ENCODE measurements at places on chromosomes 16 and 17.

- DNase-seq: peak; percentile 83
Observed at GRCh38 chr17:82351713-82352488, 7.1 kb upstream of the TEX19 start.

DNA sequence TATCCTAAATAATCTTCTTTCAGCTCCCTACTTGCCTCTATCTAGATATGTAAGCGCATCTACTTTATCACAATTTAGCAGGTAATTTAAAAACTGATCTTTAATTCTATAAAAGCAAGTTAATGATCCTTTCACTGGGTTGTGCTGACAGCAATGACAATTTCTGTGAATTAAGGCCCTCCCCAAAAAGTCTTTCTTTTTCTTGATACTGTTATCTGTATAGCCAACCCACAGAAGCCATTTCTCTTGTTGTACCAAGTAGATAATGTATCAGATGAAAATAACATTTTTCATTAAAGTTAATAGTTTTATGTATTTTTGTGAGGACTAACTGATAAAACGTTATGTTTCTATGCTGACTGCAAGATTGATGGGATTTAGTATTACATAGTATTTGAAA is 3.8 kb downstream of the ZPBP2 start:
- DNase-seq: no peak

- DNase-seq: no peak
Observed at GRCh38 chr17:73105431-73105830, 12.9 kb upstream of the SLC39A11 start.

DNA sequence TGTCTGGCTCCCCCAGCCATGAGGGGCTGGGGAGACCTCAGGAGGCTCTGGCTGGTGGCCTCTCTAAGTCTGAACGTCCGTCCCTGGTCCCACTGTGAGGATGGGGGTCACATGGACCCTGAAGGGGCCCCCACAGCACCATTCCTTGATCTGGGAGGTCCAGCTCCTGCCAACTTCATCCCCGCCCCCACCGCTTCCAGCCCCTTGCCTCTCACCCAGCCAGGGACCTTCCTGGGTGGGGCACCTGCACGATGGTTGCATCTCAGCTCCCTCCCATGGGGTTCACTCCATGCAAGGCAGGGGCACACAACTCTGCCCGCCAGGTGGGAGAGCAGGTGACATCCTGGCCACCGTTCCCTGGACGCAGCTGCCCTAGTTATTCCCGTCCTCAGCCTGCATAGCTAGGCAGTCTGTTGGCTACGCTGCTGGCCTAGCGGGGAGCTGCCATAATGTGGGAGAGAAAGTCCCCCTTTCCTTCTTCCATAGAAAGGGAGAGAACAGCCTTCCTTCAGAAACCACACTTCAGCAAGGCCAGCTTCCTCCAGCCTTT is 217.9 kb upstream of the RPL38 start:
- DNase-seq: no peak

- DNase-seq: no peak
Observed at GRCh38 chr16:24071666-24072360, 184.3 kb upstream of the CACNG3 start.

DNA sequence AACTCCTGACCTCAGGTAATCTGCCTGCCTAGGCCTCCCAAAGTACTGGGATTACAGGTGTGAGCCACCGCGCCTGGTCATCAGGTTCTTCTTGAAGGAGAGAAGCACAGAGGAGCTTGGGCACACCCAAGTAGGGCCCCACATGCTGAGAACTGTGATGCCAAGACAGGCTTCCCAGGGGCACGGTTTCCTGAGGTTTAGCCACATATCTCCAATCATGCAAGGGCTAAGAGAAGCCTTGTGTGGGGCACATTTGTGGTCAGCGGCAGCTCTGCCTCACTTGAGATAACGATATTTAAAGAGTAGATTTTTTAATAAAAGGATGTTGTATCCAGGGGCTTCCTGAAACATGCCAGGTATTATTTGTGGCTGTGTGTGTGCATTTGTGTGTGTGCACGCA is 46.9 kb downstream of the CUEDC1 start:
- no peak for DNase-seq

DNA sequence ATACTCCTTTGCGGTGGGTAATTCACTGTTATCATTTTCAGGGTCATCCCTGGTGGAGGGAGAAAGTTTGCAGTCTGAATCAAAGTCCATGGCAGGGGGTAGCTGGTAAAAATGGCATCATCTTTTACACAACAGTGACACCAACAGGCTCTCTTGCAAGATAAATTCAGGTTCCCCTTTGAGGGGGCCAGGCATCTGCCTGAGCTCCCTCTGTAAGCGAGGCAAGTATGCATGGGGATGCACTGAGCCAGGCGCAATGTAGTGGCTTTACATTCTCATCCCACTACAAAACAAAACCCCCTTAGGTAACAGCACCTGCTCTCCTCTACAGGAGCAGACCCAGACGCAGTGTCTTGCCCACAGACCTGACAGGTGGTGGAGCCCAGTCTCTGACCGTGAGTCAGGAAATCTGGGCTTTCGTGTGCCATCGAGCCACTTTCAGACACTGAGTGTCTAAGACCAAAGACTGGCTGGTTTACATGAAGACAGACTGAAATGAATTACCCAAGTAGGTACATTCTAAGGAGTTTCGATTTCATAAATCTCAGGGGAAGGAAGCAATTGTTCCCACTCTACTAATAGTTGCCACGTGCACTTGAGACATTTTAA is 17.7 kb downstream of the LITAFD start:
- no peak for DNase-seq

GRCh38 chr16:53629151-53629550 is 74.5 kb downstream of the RPGRIP1L start:
- no peak for DNase-seq

DNA sequence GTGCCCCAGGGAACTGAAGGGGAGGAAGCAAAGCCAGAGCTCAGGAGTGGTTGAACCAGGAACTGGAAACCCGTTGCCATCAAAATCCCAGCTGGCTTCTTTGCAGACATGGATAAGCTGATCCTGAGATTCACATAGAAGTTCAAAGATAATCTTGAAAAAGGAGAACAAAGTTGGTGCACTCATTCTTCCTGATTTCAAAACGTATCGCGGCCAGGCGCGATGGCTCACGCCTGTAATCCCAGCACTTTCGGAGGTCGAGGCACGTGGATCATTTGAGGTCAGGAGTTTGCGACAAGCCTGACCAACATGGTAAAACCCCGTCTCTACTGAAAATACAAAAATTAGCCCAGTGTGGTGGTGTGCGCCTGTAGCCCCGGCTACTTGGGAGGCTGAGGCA is 7.1 kb downstream of the RAP1GAP2 start:
- DNase-seq: no peak

DNA sequence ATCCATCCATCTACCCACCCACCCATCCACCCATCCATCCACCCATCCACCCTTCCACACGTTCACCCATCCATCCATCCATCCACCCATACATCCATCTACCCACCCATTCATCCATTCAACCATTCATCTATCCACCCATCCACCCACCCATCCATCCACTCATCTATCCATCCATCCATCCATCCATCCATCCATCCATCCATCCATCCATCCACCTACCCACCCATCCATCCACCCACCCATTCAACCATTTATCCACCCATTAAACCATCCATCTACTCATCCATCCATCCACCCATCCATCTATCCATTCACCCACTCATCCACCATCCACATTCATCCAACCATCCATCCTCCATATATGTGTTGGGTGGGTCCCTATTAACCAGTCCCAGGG is 26.2 kb upstream of the RPTOR start:
- no peak for DNase-seq

DNA sequence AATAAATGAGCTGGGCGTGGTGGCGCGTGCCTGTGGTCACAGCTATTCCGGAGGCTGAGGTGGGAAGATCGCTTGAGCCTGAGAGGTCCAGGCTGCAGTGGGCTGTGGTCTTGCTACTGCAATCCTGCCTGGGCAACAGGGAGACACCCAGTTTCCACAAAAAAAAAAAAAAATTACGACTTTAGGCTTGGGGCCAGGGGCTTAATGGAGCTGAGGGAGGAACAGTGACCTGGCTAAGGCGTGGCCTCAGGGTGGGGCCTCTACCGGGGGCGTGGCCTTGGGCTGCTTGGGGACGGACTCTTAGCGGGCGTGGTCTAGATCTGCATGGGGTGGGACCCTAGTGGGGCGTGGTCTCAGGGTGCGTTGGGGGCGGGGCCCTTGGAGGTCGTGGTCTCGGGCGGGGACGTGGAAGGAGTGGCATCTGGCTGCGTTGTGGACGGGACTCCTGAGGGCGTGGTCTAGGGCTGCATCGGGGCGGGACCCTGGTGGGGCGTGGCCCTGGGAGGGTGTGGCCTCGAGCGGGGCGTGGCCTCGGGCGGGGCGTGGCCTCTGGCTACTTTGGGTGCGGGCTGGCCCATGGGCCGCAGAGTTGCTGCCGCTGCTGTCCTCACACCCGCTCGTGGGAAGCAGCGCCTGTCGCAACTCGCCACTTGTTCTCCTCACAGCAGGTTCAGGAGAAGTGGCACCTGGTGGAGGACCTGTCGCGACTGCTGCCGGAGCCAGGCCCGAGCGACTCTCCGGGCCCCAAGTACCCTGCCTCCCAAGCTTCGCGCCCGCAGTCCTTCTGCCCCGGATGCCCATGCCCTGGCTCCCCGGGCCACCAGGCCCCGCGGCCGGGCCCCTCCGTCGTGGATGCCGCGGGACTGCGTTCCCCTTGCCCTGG is 5.8 kb upstream of the C17orf99 start:
- DNase-seq: peak; percentile 87

- no peak for DNase-seq
Observed at GRCh38 chr17:55351226-55351625, 70.4 kb downstream of the MMD start.

DNA sequence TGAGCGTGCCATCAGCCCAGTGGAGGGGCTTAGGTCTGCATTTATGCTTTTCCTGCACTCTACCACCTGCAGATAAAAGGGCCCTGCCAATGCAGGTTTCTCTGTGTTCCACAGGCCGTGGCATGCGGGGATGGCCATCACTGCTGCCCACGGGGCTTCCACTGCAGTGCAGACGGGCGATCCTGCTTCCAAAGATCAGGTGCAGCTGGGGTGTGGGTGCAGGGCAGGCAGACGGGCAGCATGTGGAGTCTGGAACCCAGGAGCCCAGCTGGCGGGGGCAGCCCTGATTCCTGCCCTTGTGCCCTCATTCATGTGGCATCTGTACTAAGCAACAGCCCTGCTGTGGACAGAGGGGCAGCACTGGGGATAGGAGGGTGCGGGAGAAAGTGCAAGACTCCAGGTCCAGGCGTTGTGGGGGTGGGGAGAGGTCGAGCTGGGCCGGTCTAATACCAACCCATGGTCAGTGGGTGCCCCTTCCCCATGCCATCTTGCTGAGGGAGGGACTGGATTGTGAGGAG is 4.5 kb downstream of the GRN start:
- no peak for DNase-seq

- DNase-seq: no peak
Observed at GRCh38 chr17:28686296-28686695, 24.3 kb downstream of the SUPT6H start.

- DNase-seq: no peak
Observed at GRCh38 chr16:78258375-78259065, 159.1 kb downstream of the WWOX start.

DNA sequence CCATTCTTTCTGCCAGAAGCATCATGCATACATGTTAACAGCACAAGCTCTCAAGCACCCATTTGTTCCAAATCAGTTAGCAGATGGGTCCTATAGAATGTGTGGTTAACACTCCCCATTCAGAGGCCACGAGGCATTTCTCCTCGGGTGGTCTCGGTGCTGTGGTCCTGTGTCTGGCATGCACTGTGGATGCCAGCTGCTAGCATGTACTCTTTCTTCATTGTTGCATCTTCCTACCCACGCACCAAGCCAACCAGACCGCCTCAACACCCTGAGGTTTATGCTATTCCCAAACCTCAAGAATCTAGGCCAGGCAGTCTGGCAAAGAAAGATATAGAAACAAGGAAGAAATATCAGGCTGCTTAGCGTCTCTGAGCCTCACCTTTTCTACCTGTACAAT is 27.8 kb upstream of the MRTFB start:
- DNase-seq: no peak

DNA sequence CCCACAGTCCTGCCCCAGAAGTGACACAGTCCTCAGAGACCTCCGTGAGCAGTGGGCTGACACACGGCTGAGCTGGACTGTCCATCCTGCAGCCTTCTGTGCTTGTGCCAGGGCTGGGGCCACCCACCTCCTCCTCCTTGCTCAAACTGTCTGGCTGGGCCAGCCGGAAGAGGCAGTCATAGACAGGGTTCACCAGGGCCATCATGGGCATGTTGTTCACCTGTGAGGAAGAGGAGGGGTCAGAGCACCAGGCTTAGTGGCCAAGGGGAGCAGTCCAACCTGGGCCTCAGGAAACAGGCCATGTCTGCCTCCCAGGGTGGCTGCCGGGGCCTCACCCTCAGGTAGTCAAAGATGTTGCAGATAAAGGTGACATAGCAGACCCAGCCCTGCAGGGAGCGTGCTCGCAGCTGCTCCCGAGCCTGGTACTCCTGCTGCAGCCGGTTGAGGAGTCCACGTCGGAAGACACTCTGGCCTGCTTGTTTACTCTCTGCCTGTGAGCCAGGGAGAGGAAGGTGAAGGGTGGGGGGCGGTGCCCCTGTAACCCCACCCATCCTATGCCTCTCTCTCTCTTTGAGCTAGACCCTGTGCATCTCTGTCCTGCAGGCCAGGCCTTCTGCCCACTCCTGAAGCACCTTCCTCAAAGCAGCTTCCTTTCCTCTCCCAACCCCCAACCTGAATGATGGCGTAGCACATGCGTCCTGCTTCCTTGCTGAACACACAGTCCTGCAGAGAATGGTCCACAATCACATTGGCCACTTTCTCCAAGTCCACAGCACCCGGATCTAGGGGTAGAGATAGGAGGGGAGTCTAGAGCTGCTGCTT is 3.4 kb downstream of the MIF4GD start:
- no peak for DNase-seq

GRCh38 chr17:17228521-17229279 is 8.3 kb downstream of the FLCN start:
- DNase-seq: no peak

DNA sequence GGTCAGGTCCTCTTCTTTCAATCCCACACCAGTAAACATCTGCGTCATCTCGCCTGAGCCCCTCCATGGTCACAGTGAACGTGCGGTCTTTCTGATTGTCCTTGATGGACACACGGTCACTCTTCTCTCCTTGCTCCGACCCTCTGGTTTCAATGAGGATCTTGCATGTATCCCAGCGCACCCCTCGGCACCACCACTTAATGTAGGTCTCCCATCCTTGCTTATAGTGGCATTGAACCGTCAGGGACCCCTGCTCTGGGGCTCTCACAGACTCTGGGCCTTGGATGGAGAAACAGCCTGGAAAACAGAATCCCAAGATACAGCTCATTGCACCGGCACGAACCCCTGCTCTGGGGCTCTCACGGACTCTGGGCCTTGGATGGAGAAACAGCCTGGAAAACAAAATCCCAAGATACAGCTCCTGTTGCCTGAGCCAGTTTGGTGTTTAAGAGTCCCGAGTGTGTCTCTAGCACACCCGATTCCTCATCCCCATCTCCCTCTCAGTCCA is 5.4 kb downstream of the CD300LB start:
- no peak for DNase-seq

DNA sequence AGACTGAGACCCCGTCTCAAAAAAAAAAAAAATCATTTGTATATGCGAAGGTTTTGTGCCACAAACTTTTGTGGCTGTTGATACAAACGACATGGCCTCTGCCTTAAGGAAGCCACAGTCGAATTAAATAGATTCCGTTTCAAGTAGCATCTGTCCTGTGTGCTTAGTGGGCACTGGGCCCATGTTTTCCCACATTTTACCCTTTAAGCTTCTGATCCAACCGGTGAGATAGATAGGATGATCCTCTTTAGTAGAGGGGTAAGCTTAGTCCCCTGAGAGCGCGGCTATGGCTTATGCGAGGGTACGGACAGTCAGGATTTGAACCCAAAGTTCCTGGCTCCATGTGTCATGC is 776 bp upstream of the TMEM219 start:
- no peak for DNase-seq

- no peak for DNase-seq
Observed at GRCh38 chr17:1005361-1005946, 8.5 kb downstream of the TIMM22 start.

Data from GM12892 (cell line).